ENCODE measurements at places on chromosomes 3 and 15.

DNA sequence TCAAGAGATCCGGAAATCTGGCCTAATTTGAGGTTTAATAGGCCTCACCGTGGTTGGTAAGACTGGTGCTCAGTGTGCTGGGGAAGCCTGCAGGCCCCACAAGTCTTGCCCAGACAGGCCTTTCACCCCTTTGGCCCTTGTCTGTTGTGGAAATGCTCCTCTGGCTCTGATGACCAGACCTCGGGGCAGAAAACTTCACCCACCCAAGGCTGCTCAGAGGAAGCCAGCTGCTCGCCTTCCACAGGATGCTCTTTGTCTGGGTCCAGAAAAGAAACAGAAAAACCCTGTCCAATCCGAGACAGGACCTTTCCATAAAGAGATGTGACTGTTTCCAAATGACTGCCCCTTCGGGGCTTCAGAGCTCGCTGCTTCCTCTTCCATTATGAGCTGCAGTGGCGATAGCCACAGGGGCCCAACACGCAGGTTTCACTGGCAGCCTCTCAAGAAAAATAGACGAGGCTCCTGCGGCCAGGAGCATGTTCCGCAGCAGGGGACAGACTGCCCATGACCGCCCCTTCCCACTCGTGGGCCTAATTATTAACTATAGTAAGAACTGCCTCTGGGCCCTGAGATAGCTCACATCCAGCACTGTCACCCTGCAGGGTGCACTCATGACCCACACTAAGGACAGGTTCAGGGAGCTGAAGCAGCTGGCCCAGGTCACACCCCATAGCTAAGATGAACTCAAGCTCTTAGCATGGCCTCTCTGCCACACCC lies 6.8 kb upstream of the SNX22 start:
- no peak for DNase-seq

GRCh38 chr15:101317336-101317872 lies 22.4 kb upstream of the SNRPA1 start:
- DNase-seq, result no peak

DNA sequence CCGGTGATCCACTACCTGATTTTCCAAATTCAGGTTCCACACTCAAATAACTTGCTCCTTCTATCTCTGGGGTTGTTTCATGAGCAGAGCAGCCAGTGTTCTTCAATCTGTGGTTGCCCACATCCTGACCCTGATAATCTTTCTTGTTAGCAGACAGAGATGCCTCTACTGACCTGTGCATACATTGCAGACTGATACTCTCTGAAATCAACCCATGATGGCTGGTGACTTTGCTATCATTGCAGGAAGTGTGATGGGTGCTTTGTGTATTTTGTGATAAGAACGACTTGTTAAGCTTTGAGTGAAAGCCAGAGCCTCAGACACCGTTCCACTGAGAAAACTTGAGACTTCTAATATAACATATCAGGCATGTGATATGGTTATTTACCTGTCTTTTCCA lies 39.9 kb downstream of the GATM start:
- DNase-seq, result no peak

GRCh38 chr15:48426044-48426443 lies 94.8 kb downstream of the DUT start:
- no peak for DNase-seq

GRCh38 chr15:98658831-98659699 lies 10.7 kb downstream of the IGF1R start:
- DNase-seq, result peak; percentile 10

GRCh38 chr15:29003191-29003839 lies 117.5 kb downstream of the APBA2 start:
- DNase-seq, result no peak

DNA sequence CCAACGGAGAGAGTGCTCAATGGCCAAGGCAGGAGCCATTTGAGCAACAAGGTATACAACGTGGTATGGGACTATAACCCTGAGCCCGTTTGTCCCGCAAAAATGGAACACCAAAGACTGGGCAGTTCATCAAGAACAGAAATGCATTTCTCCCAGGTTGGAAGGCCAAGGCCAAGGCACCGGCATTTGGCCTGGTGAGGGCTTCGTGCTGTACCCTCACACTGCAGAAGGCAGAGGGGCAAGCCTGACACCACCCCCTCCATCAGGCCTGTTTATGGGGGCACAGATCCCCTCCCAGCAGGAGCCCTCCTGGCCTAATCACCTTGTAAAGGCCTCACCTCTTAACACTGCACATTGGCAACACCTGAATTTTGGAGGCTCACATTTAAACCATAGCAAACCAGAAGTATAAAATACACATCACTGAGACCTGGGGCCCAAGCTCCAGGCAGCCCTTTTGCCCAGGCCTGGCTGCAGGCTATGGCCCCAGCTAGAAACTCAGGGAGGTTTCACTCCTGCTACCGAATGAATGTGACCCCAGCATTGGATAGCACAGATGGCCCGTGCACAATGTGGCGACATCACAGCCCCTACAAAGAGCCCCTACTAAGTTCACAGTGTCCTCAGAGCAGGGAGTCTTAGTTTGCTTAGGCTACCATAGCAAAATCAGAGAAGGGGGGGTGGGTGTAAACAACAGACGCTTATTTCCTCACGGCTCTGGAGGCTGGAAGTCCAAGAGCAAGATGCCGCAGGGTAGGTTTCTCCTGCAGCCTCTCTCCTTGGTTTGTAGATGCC lies 47.1 kb downstream of the KLF15 start:
- no peak for DNase-seq

DNA sequence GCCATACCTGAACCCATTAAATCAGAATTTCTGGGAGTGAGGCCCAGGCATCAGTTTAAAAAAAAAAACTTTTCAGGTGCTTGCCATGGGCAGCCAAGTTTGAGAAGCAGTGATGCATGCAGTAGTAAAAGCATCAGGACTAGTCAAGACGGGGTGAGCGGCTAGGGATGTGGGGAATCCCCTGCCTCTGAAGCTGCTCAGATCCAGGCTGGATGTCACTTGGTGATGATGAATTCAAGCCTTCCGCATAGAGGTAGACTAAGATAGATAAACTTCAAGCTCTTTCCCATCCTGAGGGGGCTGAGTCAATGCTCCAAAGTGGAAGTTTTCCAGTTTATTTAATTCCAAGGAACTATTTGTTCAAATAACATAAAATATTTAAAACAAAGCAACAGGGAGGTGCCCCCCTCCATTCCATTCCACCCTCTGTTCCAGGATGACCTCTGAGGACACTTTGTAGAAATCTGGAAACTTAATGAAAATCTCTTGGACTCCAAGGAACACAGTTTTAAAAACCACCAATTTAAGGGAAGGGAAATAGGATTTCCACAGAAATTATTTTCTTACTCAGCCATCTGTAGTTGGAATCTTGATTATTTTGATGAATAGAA lies 100.4 kb upstream of the NR2E3 start:
- no peak for DNase-seq

GRCh38 chr3:64861684-64862083 lies 173.9 kb upstream of the ADAMTS9 start:
- DNase-seq, result no peak

DNA sequence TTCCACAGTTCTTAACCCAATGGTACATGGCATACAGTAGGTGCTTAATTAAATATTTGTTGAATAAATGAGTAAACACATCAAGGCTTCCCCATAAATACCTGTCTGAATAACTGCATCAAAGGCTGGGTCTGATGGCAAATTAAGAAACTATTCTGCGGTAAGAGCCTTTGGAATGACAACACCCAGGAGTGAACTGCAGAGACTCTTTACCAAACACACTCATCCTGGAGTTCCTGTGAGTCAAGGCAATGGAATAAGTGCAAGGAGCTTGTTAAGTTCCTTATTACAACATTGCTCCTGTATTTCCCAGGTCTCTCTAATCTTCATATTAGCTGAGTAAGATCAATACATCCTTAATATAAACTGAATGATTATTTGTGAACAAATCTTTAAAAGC lies 119.9 kb upstream of the STT3B start:
- no peak for DNase-seq

- no peak for DNase-seq
Observed at GRCh38 chr15:97023488-97023844, 693.0 kb downstream of the NR2F2 start.

DNA sequence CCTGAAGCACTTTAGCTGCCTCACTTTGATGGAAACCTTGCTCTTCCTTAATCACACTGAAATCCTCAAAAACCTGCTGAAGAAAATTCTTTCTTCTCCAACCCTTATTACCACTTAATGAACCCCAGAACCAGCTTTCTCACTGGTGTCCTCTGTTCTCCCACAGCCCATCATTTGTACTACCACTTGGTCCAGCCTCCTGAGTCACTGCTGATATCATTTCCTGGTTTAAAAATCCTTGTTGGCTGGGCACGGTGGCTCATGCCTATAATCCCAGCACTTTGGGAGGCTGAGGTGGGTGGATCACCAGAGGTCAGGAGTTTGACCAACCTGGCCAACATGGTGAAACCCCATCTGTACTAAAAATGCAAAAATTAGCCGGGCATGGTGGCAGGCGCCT lies 418.6 kb upstream of the KCNMB2 start:
- no peak for DNase-seq

GRCh38 chr3:150235799-150236198 lies 172.3 kb upstream of the TSC22D2 start:
- DNase-seq, result no peak

DNA sequence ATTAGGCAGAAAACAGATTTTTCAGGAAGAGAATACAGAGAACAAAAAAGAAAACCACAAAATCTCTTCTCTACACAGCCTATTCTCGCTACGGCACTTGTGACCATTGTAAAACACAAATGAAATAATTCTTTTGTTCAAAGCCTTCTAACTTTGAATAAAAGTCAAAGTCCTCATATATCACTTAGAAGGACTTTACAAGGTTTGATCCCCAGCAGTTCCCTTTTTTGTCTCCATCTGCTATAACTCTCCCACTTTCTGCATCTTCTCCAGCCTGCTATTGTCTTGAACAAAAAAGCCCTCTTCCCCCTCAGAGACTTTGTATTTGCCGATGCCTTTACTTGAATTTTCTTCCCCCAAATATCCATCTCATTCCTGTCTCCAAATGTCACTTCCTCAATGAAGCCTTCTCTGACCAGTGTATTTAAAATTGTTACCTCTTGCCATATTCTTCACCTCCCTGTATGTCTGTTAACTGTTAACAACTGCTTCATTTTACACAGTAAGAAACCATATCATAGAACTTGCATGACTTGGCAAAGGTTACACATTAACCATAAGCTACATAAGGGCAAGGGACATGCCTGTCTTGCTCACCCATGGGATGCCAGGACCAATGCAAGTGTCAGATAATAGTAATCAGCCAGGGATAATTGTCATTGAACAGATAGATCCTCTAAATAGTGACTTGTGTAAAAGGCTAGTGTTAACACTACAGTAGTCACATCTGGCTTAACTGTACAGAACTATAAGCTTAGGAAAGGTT lies 122.4 kb downstream of the CBLB start:
- DNase-seq, result no peak

- DNase-seq, result no peak
Observed at GRCh38 chr15:91967935-91968606, 114.6 kb downstream of the SLCO3A1 start.

Data from NCI-H1694 treated with DMSO at 0.1 percent for 48 hours (cell line).